ENCODE measurements at places on chromosomes 7 and 10.

DNA sequence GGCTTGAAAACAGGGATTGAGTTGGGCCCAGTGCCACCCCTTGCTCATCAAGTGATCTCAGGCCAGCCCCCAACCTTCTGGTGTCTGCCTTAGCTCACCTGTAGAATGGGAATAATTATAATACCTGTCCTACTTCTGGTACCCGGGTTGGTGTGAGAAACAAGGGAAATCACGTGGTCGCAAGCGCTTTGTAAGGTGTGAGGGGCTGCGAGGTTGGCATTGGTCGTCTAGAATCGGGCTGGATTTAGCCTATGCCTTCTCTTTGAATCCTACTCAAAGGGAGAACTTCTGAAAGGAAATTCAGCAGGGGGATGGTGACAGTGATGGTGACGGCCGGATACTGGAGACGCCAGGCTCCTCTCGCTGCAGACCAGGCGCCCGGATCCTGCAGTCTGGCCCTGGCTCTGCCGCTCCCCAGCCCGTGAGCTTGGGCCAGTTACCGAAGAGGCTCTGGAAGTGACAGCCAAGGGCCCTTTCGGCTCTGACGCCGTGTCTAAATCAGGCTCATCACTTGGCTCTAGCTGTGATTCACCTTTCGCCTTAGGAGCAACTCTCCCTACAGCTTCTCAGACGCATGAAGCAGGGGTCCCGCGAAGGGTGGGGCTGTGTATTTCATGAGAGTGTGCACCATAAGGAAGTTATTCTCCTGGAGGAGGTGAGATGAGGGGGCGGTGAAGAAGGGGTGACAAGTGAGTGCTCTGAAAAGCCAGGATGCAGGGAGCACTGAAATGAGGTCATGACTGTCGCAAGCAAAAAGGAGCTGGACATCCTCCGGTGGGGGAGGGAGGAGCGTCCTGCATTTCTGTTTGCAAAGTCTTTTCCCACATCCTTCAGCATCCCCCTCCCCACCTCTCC lies 4.0 kb upstream of the CREB5 start:
- no peak for DNase-seq

GRCh38 chr10:14545827-14546226 lies 215.1 kb upstream of the FRMD4A start:
- no peak for DNase-seq

- DNase-seq: no peak
These were observed 28.1 kb upstream of the KNDC1 start for GRCh38 chr10:133131734-133132472.

- DNase-seq: no peak
These were observed 137.9 kb upstream of the CCDC6 start for GRCh38 chr10:60044242-60044641.

Measured in stimulated activated CD4-positive, alpha-beta T cell treated with anti-CD3 and anti-CD28 coated beads, TNF-alpha, amount 100 ng/mL, for 48 hours (primary cell).